ENCODE measurements at places on chromosomes 3 and 15.

DNA sequence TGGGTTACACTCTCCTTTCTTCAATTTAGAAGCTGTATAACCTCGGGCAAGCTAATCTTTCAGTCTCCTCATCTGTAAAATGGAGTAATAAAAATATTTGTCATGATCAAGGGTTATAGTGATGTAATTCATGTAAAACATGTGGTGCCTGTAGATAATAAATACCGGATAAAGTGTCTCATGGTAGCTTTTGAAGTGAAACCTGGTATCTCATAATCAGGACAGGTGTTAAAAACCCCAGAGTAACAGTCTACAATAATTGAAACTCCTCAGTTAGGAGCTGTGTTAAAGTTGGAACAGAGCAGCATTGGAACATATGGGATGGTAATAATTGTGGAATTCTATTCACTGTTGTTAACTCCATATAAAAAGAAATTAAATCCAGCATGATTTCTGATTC, 884 bp upstream of the KNL1 start:
- DNase-seq = no peak

- no peak for DNase-seq
These were observed 143.6 kb upstream of the UBE2E1 start for GRCh38 chr3:23662079-23662617.

- no peak for DNase-seq
These were observed 191.1 kb downstream of the WNT5A start for GRCh38 chr3:55296030-55296429.

GRCh38 chr3:177377166-177377565, 179.9 kb upstream of the TBL1XR1 start:
- no peak for DNase-seq

DNA sequence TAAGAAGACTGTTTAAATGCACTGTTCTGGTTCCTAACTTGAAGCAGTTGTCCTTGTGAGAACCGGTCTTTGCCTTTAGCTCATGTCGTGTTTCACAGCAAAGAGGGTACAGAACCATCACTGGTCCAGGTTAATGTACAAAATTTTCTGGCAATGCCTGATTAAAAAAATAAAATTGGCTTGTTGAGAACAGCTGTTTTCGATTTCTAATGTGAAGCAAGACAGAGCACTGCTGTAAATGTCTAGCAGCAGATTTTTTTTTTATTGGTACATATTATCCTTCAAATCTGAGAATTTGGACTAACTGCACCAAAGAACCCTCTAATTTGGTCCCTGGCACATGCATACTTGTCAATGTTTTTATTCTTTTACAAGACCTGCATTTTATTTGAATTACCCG, 103.3 kb downstream of the STT3B start:
- DNase-seq = no peak

GRCh38 chr15:72818632-72819031, 35.1 kb upstream of the ADPGK start:
- DNase-seq = no peak

- DNase-seq = no peak
These were observed 10.0 kb downstream of the RHOA start for GRCh38 chr3:49401766-49402165.

- no peak for DNase-seq
These were observed 82.0 kb downstream of the POLQ start for GRCh38 chr3:121463745-121464144.

Data from stimulated activated CD4-positive, alpha-beta T cell treated with anti-CD3 and anti-CD28 coated beads, Interleukin-1b, Interleukin-23, amount 100 ng/mL, for 1 hour (primary cell).